GM23338 (cell line): ENCODE measurements at places on chromosomes 1 and 21.
A peak's percentile ranks its signal among the peaks of the same experiment; 100 is the strongest.

DNA sequence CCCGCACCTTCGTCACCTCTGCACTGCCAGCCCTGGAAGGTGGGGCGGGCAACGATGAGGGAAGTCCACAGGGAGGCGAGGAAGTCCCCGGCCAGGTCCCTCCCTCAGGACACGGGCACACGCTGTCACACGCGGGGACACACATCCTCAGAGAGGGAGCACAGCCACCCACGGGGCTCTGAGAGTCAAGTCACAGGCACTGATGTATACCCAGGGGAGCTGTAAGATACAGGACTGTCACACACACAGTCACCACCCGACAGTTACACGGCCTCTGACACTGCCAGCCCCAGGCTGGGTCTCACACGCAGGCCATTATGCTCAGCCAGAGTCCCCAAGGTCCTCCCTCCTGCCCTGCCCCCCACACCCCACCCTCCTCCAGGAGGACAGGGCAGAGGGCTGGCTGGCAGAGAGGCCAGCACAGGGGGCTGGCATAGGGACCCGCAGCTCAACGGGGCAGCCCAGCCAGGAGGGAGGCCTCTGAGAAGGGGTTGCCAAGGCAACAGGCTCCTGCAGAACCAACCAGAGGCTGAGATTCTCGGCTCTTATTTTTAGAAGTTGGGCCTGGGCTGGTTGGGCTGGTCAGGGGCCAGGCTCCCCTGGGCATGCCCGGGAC lies 17.7 kb upstream of the ADGRB2 start:
- peak; percentile 72 for DNase-seq

GRCh38 chr21:43893536-43894205 lies 28.6 kb downstream of the AGPAT3 start:
- no peak for DNase-seq

- peak; percentile 72 for DNase-seq
Observed at GRCh38 chr1:10561955-10562354, 87.2 kb downstream of the PEX14 start.

DNA sequence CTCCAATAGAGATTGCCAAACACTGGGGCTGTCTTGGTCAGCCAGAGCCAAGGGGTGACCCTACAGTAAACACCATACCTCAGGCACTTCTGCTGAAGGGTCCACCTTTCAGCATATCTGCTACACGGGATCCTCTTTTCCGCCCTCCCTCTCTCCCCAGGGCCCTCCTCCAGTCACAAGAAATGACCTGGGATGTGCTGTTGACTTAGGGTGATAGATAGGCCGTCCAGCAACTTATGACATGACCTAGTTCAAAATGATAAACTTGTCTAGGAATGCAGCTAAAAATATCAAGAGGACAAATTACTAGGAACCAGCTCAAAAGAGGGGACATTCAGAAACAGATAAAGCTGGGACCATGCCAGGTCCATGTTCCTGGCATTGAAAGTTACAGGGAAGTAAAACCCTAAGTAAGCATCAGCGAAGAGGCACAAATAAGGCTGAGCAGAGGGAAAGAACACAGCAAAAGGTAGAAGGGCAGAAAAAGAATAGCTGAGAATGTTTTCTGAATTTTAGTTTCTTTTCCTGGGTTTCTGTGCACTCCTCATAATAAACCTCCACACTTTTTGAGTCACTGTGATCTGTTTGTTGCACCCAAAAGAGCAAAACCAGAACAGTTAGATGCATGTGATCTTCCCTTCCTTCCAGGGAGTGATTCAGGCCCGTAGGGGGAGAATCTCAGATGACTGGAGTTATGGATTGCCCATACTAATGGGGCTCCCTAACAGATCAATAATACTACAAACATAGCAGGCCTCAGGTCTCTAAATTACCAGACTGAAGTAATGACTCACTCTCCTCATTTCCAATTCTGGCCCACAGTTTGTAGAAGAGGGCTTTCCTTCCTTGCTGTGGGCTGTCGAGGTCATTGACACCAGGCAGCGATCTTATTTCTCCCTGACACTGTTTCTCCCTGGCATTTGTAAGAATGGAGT lies 48.9 kb upstream of the F3 start:
- no peak for DNase-seq

DNA sequence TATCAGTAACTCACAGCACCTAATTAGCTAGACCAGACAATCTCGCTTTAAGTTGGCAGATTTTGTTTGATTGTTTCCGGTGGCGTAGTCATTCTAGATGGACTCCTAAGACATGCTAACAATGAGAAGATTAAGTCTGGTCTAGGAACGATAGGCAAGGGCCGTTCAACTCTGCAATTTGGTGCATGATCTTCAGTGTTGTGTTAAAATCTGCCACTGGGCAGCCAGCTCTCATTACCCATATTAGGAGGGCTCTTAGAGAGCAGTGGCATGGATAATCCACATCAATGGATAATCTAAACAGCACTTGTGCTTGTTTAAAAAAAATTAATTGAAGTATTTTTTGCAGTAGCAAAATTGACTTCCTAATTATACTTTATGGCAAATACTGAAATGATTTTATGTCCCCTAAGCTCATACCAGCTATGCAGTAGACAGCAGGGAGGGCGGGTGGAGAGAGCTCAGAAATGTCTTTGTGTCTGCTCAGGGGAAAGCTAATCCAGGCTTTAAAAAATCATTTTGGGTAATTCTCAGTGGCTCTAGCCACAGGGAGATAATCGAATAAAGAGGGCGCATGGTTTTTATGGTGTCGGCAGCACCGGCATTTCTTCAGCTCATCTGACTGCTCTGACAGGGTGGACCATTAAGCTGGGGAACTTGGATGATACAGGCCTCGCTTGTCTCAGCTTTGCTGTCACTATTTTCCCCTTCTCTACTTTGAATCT lies 48.5 kb upstream of the IKBKE start:
- no peak for DNase-seq
